ENCODE measurements at places on chromosomes 11 and 22.

DNA sequence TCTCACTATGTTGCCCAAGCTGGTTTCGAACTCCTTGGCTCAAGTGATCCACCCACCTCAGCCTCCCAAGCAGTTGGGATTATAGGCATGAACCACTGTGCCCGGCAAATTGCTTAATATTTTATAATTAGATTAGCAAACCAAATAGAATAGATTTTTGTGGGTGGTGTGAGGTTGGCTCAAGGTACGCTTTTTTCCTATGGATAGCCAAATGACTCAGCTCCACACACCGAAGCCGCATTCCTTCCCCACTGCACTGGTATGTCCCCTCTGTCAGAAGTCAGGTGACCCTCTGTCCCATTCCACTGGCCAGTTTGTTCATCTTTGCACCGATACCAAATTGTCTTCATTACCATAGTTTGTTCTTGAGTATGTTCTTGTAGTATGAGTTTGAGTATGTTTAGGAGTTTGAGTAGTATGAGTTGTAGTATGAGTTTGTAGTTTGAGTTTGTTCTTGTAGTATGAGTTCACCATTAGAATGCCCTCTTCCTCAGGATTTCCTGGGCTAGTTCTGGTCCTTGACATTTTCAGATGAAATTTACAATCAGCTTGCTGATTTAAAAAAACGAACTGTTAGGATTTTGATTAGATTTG is 19.4 kb downstream of the SUSD2 start:
- H3K36me3 ChIP-seq, result no peaks in the 10 kb centered on the region
- H3K4me1 ChIP-seq, result peaks cover 70% of the 10 kb centered on the region
- peak overlapping the region; percentile 56 for H3K27ac ChIP-seq
- H3K4me3 ChIP-seq, result no peak overlapping the region
- H3K27me3 ChIP-seq, result no peaks in the 10 kb centered on the region
- DNase-seq, result peak; percentile 86

DNA sequence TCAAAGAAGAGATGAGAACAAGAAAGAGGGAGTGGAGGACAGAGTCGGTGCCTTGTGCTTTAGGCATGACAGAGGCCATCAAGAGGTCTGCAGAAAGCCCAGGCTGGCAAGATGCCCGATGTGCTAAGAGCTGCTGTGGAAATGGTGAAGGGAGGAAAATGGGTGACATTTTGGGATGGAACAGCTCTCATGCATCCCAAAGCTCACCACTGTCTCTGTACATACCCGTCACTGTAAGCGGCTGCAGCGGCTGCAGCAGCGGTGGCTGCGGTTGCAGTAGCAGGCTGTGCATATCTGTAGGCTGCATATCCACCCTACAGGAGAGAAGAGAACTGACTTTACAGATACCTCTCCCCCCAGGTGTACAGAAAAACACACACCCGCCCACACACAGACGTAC is 28.6 kb downstream of the APOL5 start:
- DNase-seq, result no peak
- H3K36me3 ChIP-seq, result peaks cover 3% of the 10 kb centered on the region
- no peak overlapping the region for H3K4me3 ChIP-seq
- no peaks in the 10 kb centered on the region for H3K27me3 ChIP-seq

GRCh38 chr11:127390465-127390864 is 389.9 kb upstream of the KIRREL3 start:
- no peaks in the 10 kb centered on the region for H3K4me1 ChIP-seq
- no peaks in the 10 kb centered on the region for H3K36me3 ChIP-seq
- H3K27ac ChIP-seq, result no peak overlapping the region
- H3K4me3 ChIP-seq, result no peak overlapping the region
- H3K27me3 ChIP-seq, result no peaks in the 10 kb centered on the region

DNA sequence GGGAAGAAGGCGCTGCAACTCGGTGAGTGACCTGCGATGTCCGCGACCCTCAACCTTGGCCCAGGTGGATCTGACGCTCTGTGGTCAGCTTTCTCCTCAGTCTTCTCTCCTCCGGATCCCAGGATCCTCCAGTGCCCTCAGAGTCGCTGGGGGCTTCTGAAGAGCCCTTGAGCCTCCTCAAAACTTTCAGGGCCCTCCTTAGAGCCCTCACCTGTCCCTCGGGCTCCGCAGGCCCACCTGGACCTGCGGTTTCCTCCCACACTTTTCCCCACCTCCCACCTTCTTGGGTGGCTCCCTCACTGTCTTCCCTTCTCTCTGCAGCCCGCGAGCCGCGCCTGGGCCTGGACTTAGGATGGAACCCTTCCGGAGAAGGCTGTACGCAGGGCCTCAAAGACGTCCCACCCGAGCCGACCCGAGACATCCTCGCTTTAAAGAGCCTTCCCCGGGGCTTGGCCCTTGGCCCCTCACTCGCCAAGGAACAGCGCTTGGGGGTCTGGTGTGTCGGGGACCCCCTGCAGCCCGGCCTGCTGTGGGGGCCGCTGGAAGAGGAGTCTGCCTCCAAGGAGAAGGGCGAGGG is 335 bp downstream of the ZNF408 start:
- peaks cover 25% of the 10 kb centered on the region for H3K36me3 ChIP-seq
- H3K4me1 ChIP-seq, result peaks cover 53% of the 10 kb centered on the region
- peak overlapping the region; percentile 97 for H3K27ac ChIP-seq
- no peaks in the 10 kb centered on the region for H3K27me3 ChIP-seq
- H3K4me3 ChIP-seq, result peak overlapping the region; percentile 98

GRCh38 chr22:26953012-26953883 is 295.9 kb downstream of the MIAT start:
- no peak overlapping the region for H3K27ac ChIP-seq
- H3K36me3 ChIP-seq, result no peaks in the 10 kb centered on the region
- H3K4me1 ChIP-seq, result no peaks in the 10 kb centered on the region
- DNase-seq, result no peak
- peaks cover 2% of the 10 kb centered on the region for H3K27me3 ChIP-seq

GRCh38 chr22:29217827-29218757 is 12.4 kb downstream of the EMID1 start:
- no peaks in the 10 kb centered on the region for H3K36me3 ChIP-seq
- H3K27me3 ChIP-seq, result peaks cover 13% of the 10 kb centered on the region
- H3K27ac ChIP-seq, result no peak overlapping the region
- DNase-seq, result no peak
- H3K4me3 ChIP-seq, result no peak overlapping the region

DNA sequence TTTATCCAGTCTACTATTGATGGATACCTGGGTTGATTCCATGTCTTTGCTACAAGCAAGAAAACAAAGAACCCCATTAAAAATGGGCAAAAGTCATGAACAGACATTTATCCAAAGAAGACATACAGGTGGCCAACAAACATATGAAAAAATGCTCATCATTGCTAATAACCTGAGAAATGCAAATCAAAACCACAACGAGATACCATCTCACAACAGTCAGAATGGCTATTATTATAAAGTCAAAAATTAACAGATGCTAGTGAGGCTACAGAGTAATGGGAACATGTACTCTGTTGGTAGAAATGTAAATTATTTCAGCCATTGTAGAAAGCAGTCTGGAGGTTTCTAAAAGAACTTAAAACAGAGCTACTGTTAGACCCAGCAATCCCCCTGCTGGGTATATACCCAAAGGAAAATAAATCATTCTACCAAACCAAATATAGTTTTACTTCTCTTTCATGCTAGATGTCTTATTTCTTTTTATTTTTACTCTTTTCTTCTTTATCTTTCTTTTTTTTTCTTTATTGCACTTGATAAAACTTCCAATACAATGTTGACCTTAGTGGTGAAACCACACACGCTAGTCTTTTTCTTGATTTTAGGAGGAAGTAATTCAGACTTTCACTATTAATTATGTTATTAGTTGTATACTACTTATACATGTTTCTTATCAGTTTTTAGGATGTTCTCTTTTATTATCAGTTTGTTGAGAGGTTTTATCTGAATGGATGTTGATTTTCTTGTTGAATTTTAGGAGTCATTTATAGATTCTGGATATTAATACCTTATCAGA is 14.3 kb downstream of the TRIM22 start:
- no peak overlapping the region for H3K27ac ChIP-seq
- H3K4me3 ChIP-seq, result no peak overlapping the region
- H3K4me1 ChIP-seq, result no peaks in the 10 kb centered on the region
- no peak for DNase-seq
- H3K27me3 ChIP-seq, result no peaks in the 10 kb centered on the region

DNA sequence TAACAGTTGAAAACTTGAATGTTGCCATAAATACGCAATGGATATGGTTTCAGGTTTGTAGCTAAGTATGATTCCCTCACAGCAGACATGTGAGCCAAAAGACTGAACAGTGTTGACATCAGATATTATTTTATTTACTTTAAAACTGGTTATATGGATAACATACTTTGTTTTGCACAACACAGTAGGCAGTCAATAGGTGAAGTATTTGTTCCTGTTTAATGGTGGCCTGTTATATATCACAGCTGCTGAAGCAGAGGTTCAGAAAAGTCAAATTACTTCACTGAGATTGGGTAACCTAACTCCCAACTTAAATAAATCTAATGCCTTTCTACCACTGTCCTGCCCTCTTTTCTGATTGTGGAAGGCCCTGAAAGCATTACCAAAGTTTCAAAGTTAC is 44.6 kb downstream of the YAP1 start:
- H3K27me3 ChIP-seq, result no peaks in the 10 kb centered on the region
- peaks cover 71% of the 10 kb centered on the region for H3K4me1 ChIP-seq
- H3K4me3 ChIP-seq, result no peak overlapping the region
- DNase-seq, result no peak

DNA sequence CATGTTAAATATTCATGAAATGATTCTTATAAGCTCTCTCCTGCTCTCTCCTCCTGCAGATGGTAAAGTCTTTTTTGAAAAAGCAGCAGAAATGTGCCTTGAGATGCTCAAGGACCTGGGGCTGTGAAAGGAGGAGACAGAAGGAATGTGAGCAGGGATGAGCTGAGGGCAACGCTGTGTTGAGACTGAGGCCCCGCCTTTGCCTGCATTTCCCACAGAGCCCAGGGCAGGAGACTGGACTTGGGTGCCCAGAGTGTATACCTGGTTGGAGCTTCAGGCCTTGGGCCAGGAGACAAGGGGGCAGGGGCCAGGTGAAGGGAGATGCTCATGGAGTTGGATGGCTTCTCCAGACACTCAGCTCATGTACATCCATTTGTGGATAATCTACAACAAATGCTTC is 39.2 kb downstream of the CEP164 start:
- no peaks in the 10 kb centered on the region for H3K27me3 ChIP-seq
- H3K36me3 ChIP-seq, result peaks cover 37% of the 10 kb centered on the region
- H3K27ac ChIP-seq, result no peak overlapping the region
- no peak for DNase-seq

GRCh38 chr11:119627286-119627685 is 101.7 kb downstream of the NECTIN1 start:
- H3K4me1 ChIP-seq, result peaks cover 50% of the 10 kb centered on the region
- peaks cover 30% of the 10 kb centered on the region for H3K27me3 ChIP-seq
- no peak overlapping the region for H3K27ac ChIP-seq
- H3K36me3 ChIP-seq, result no peaks in the 10 kb centered on the region
- DNase-seq, result no peak
- H3K4me3 ChIP-seq, result no peak overlapping the region

- peak; percentile 71 for DNase-seq
- no peaks in the 10 kb centered on the region for H3K36me3 ChIP-seq
- H3K27me3 ChIP-seq, result no peaks in the 10 kb centered on the region
- peaks cover 23% of the 10 kb centered on the region for H3K4me1 ChIP-seq
These were observed 33.0 kb downstream of the PTPRJ start for GRCh38 chr11:48013269-48013901.

GRCh38 chr22:46748908-46749675 is 11.0 kb upstream of the CERK start:
- H3K4me3 ChIP-seq, result peak overlapping the region; percentile 56
- DNase-seq, result no peak
- peaks cover 25% of the 10 kb centered on the region for H3K27me3 ChIP-seq
